ENCODE measurements at places on chromosomes 2 and 18. TPM values are rescaled to one million over a fixed set of nuclear protein-coding genes. Genes with fewer than 3 reads are reported as not detected.

DNA sequence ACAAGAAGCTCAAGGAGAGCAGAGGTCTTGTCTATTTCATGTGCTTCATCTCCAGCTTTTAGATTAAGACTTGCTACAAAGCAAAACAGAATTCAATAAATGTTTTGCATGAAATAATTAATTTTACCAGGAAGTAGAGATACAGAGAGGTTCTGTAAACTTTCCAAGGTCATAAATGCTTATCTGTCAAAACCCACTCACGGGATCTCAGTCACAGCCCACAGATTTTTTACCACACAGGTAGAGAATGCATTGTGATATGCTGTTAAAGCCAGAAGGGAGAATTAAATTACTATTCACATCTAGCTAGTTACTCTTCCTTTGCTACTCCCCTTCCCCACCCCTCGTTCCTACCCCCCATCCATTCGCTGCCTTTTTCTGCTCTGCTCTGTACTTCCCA is 205.5 kb downstream of the DNAH7 start:
- H3K27ac ChIP-seq: no peak overlapping the region
- H3K36me3 ChIP-seq: no peaks in the 10 kb centered on the region
- H3K4me3 ChIP-seq: no peak overlapping the region
- DNase-seq: no peak

DNA sequence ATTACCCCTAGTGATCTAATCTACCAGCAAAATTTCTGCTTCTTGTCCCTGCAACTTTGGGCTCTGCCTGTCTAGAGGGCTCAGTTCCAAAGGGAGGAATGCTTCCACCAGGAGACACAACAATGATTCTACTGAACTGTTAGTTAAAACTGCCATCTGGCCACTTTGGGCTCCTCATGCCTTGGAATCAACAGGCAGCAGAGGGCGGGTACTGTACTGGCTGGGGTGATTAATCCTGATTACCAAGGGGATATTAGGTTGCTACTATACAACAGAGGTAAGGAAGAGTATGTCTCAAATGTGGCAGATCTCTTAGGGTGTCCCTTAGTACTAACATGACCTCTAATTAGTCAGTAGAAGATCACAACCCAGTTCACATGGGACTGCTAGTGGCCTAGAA is 21.4 kb downstream of the HADHA start:
- no peak for DNase-seq
- H3K27me3 ChIP-seq: no peaks in the 10 kb centered on the region
- H3K4me3 ChIP-seq: no peak overlapping the region
- peaks cover 5% of the 10 kb centered on the region for H3K36me3 ChIP-seq

DNA sequence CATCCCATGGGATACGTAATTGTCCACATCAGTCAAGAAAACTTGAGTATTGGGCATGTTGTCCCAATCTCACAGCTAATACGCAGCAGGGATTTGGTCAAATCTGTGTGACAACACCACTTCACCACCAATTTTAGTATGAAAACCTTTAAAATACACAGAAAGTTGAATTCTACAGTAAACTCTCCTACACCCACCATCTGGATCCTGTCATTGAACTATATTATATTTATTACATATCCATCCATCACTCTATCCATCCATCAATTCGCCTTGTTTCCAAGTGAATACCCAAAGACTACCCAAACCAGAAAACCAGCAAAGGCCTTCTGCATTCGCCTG is 846 bp upstream of the FKBP7 start:
- H3K4me1 ChIP-seq: peaks cover 57% of the 10 kb centered on the region
- H3K27me3 ChIP-seq: no peaks in the 10 kb centered on the region
- H3K36me3 ChIP-seq: no peaks in the 10 kb centered on the region
- peak overlapping the region; percentile 93 for H3K27ac ChIP-seq

- DNase-seq: no peak
- no peaks in the 10 kb centered on the region for H3K4me1 ChIP-seq
- H3K27me3 ChIP-seq: peaks cover 8% of the 10 kb centered on the region
- no peak overlapping the region for H3K4me3 ChIP-seq
- no peak overlapping the region for H3K27ac ChIP-seq
Measured at GRCh38 chr18:54718408-54718773, 109.9 kb upstream of the RAB27B start.

DNA sequence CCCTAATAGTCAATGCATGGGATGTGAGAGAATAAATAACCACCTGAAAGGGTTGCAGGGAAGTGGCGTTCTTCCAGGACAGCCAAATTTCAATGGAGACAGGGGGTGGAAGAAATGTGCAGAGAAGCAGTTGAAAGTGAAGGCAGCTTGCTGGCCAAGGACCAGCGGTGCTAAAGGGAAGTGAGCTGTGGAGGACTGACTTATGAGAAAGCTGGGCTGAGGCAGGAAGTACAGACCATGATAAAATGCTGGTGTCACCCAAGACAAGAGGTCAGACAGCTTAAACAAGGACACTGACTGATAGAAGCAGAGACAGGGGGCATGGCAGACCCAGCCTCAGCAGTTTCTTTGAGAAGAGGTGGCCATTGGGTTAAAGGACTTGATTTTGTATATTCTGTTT is 106.7 kb downstream of the DTNB start:
- H3K4me3 ChIP-seq: no peak overlapping the region
- no peaks in the 10 kb centered on the region for H3K27me3 ChIP-seq
- H3K36me3 ChIP-seq: no peaks in the 10 kb centered on the region
- H3K4me1 ChIP-seq: peaks cover 9% of the 10 kb centered on the region
- no peak for DNase-seq
- H3K27ac ChIP-seq: no peak overlapping the region

- H3K27ac ChIP-seq: no peak overlapping the region
- no peaks in the 10 kb centered on the region for H3K27me3 ChIP-seq
- no peak overlapping the region for H3K4me3 ChIP-seq
- no peak for DNase-seq
Measured at GRCh38 chr2:109209941-109210340, 80.9 kb downstream of the SH3RF3 start.

The MRPL30 gene
- total RNA-seq: 31.9 TPM

DNA sequence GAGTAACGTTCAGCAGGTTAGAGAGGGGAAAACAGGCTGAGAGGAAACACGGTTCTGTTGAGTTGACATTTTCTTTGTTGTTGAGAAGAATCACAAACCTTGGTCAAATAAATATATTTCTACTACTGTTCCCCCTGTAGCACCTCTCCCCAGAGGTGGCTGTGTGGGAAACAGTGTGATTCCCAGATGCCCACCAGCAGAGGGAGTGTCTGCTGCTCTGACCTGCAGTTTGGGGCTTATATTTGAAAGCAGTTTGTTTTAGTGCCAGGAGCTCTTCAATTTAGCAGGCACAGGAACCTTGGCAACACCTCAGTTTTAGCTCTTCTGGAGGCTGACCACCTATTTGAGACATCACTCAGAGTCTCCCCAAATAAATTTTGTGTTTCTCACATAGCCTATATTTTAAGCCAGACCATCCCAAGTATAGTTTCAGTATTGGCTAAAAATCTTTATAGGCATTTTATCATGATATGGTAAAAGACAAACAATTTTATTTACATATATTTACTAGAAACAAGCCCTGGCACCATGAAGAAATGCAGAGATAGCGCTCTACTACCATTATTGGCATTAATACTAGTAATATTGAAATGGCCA is 75.7 kb downstream of the PIK3C3 start:
- H3K27me3 ChIP-seq: no peaks in the 10 kb centered on the region
- H3K4me1 ChIP-seq: no peaks in the 10 kb centered on the region
- no peak overlapping the region for H3K27ac ChIP-seq

DNA sequence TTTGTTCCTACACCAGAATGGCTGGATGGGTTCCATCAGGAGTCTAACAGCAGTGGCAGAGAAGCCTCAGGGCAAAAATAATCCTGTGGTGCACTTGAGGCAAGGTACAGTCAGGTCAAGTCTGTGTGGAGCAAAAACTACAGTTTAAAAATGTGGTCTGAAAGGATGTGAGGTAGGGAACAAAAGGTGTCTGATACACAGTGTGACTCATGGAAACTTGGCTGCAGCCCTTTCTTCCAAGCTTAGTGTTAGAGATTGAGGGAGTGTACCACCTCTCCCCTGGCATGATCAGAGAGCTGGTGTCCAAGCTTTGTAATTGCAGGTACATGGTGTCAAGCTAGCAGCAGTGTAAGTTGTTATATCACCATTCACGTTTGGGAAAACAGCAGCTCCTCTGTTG is 8.9 kb downstream of the ANKAR start:
- no peaks in the 10 kb centered on the region for H3K36me3 ChIP-seq
- DNase-seq: no peak
- H3K27me3 ChIP-seq: no peaks in the 10 kb centered on the region
- no peaks in the 10 kb centered on the region for H3K4me1 ChIP-seq
- H3K27ac ChIP-seq: no peak overlapping the region

DNA sequence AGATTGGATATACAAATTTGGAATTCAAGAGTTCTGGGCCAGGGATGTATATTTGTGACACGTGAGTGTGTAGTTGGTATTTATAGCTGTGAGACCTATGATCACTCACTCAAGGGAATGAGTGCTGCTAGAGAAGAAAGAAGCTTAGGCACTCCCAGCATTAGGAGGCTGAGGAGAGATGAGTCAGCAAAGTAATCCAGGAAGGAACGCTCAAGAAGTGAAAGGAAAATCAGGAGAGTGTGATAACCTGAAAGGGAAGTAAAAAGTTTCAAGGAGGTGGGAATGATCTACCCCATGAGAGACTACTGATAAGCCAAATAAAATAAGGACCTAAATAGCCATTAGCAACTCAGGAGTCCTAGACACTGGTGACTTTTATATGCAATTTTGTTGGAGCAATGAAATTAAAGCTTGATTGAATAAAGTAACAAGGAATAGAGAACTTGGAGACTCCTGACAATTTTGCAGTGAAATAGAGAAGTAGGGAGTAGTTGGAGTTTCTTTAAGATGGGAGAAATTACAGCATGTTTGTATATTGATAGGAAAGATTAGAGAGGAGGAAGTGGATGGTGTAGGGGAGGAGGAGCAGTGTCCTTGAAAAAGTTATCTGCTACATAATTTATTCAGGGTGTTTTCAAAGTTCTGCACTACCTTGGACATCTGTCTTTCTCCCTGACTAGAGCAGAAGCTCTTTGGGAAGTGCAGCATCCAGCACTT is 89.9 kb downstream of the UBE2E3 start:
- no peaks in the 10 kb centered on the region for H3K27me3 ChIP-seq
- no peak overlapping the region for H3K4me3 ChIP-seq
- no peak overlapping the region for H3K27ac ChIP-seq
- H3K4me1 ChIP-seq: no peaks in the 10 kb centered on the region
- H3K36me3 ChIP-seq: no peaks in the 10 kb centered on the region
- DNase-seq: no peak

The CYS1 gene
- 2.8 TPM for total RNA-seq

The ACVR1 gene
- total RNA-seq: 26.0 TPM

The IL37 gene
- total RNA-seq: not detected

The ALK gene
- 0.09 TPM for total RNA-seq

- no peak for DNase-seq
- no peak overlapping the region for H3K4me3 ChIP-seq
- H3K27ac ChIP-seq: no peak overlapping the region
- no peaks in the 10 kb centered on the region for H3K4me1 ChIP-seq
- H3K27me3 ChIP-seq: no peaks in the 10 kb centered on the region
- H3K36me3 ChIP-seq: no peaks in the 10 kb centered on the region
Measured at GRCh38 chr2:223688094-223688835, 86.1 kb upstream of the SCG2 start.

DNA sequence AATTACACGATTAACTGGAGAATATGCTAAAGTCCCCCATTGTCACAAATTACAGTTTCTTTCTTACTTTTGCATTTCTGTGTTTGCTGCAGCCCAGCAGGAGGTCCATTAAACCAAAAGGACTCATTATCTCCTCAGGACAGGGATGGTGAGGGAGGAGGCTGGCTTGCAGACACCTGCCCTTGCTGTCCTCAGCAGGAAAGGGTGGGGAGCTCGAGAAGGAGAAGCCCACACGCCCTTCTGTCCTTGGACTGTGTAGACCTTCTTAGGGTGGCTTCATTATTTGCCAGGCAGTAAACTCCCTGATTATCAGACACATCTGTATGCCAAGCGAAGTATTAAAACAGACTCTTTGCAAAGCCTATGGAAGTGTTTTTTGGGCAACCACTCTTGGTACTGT is 196.0 kb downstream of the LDLRAD4 start:
- no peak overlapping the region for H3K4me3 ChIP-seq
- peak overlapping the region; percentile 8 for H3K27ac ChIP-seq
- H3K36me3 ChIP-seq: no peaks in the 10 kb centered on the region
- H3K4me1 ChIP-seq: peaks cover 45% of the 10 kb centered on the region

DNA sequence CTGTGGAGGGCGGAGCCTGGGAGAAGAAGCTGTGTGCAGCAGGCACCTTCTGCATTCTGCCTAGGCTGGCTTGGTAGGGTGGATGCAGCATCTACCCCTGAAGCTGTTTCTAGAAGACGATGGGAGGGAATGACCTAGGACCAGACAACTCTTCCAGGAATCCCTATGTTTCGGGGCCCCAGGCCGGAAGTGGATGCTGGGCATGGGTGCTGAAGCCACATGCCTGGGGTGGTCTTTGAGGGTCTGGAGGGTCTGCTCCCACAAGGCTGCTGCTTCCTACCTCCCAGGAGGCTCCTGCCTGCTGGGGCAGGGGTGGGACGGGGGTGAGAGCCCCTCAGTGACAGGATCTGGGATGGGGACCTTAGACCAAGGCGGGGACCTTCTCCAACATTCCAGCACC is 61.0 kb downstream of the CIB4 start:
- H3K36me3 ChIP-seq: no peaks in the 10 kb centered on the region
- H3K4me1 ChIP-seq: no peaks in the 10 kb centered on the region
- no peak for DNase-seq
- peaks cover 24% of the 10 kb centered on the region for H3K27me3 ChIP-seq
- no peak overlapping the region for H3K27ac ChIP-seq

- no peak for DNase-seq
- H3K27ac ChIP-seq: peak overlapping the region; percentile 65
- peaks cover 87% of the 10 kb centered on the region for H3K4me1 ChIP-seq
- H3K36me3 ChIP-seq: peaks cover 40% of the 10 kb centered on the region
- H3K27me3 ChIP-seq: no peaks in the 10 kb centered on the region
Measured at GRCh38 chr18:55243255-55243654, 284.0 kb upstream of the CCDC68 start.

DNA sequence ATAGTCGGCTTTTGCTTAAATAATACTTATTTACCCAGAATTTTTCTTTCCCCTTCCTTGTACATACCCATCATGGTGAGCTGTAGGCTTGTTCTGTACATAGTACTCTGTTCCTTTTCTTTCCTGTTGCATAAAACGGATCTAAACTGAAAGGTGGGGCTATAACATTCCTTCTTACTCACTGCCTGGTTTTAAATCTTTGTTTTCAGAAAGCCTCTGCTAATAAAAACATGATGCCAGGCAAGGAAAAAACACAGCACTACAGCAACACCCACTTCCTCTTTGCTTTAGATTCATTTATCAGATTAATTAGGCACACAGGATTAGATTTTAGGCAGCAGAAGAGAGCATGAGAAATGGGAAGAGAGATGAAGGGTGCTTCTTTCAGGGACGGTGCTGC is 19.6 kb upstream of the STON1 start:
- H3K4me1 ChIP-seq: peaks cover 32% of the 10 kb centered on the region
- no peak overlapping the region for H3K4me3 ChIP-seq
- no peaks in the 10 kb centered on the region for H3K27me3 ChIP-seq
- no peak for DNase-seq

DNA sequence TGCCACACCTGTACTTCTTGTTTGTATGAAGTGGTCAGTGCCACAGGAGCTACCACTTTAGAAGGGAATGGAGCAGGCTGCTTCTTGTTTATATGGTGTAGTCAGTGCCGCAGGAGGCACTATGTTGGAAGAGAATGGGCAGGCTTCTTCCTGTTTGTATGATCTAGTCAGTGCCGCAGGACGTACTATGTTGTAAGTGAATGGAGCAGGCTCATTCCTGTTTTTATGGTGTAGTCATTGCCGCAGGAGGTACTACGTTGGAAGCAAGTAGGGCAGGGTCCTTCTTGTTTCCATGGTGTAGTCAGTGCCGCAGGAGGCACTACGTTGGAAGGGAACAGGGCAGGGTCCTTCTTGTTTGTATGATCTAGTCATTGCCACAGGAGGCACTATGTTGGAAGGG is 27.3 kb downstream of the TPO start:
- H3K36me3 ChIP-seq: no peaks in the 10 kb centered on the region
- no peaks in the 10 kb centered on the region for H3K4me1 ChIP-seq
- DNase-seq: no peak
- H3K27me3 ChIP-seq: no peaks in the 10 kb centered on the region
